ENCODE measurements at places on chromosomes 16 and 17.

DNA sequence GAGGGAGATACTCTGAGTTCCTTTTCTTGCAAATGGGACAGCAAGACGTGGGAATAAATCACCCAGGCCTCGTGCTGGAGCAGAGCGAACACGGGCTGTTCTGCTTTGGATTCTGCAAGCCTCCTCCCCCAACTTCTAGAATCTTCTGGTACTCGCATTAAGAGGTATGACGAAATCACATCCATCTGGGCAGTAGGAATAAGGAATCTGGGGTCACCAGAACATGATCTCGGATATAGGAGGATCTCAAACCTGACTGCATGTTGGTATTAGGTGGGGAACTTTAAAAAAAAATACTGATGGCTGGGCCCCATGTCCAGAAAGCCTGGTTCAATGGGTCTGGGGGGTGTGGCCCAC, 49.8 kb upstream of the USP7 start:
- no peak for DNase-seq

GRCh38 chr16:30368122-30368791, 2.0 kb downstream of the TBC1D10B start:
- DNase-seq: no peak

GRCh38 chr16:8032406-8032805, 557.9 kb downstream of the TMEM114 start:
- DNase-seq: no peak

DNA sequence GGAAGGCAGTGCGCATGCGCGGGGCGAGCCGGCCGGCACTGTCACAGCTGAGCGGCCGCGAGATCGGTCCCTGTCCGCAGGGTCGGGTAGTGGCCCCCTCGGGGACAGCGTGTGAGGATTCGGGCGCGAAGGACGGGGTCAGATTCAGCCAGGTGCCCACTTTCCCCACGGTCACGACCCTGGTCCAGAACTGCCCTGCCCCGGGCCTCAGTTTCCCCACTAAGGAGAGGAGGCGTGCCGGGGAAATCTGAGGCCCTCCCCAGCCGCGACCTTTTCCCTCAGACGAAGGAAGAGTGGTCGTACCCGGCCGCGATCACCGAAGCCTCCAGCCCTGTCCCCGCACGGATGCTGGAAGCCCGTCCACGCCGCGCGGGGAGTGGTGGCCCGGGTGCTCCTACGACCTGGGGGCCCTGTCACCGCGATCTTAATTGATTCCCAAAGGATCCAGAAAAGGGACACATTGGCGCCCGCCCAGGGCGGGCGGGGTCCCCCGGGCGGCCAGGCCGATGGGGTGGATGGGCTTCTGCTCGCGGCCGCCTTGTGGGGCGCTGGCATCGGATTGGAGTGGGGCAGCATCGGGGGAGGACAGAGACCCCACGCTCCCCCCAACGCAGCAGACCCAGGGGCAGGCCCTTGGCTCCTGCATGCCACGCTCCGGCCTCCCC, 57.7 kb downstream of the SRL start:
- DNase-seq: no peak

- no peak for DNase-seq
Measured at GRCh38 chr17:47252209-47252608, 1.4 kb upstream of the ITGB3 start.

DNA sequence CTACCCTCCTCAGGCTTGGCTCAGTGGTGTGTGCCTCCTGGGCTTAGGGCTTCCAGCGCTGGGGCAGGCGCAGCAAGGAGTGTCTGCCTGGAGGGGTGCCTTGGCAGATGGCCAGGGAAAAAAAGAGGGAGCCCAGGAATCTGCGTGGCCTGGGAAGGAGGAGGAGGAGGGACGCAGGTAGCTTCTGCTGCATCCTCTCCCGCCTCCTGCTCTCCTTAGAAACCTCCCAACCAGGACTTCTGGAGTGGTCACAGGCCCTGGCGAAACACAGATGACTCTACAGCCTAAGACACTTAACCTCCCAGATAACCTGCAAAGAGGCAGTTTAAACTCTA, 7.3 kb upstream of the BCAR1 start:
- DNase-seq: no peak

GRCh38 chr17:56011406-56012131, 141.7 kb upstream of the ANKFN1 start:
- DNase-seq: no peak

DNA sequence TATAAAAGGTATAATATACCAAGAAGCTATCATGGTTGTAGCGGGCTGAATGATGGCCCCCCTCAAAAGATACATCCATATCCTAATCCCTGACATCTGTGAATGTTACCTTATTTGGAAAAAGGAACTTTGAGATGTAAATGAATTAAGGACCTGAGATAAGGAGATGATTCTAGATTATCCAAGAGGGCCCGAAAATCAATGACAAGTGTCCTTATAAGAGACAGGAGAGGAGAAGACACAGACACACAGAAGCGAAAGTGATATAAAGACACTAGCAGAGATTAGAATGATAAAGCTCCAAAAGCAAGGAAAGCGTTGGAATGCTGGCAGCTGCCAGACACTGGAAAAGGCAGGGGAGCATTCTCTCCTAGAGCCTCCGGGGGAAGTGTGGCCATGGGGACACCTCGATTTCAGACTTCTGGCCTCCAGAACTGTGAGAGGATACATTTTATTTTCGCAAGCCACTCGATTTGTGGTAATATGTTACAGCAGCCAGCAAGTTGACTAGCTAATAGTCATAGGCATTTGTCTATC, 12.5 kb upstream of the GP1BA start:
- no peak for DNase-seq

DNA sequence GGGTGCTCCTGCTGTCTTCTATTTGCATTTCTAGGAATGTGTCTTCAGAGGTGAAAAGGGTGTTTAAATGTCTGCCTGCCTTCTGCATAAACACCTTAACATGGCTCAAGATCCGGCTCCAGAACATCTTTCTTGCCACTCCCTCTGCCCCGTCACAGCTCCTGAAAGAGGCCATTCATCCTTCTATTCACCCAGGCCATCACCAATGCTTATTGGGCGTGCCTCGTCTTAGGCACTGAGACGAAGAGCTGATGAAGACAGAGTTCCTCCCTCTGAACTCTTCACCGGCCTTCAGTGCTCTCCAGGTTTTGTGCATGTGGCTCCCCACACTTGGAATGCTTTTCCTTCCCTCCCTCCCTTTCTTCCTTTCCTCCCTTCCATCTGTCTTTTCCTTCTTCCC, 386.7 kb downstream of the UTP18 start:
- no peak for DNase-seq

DNA sequence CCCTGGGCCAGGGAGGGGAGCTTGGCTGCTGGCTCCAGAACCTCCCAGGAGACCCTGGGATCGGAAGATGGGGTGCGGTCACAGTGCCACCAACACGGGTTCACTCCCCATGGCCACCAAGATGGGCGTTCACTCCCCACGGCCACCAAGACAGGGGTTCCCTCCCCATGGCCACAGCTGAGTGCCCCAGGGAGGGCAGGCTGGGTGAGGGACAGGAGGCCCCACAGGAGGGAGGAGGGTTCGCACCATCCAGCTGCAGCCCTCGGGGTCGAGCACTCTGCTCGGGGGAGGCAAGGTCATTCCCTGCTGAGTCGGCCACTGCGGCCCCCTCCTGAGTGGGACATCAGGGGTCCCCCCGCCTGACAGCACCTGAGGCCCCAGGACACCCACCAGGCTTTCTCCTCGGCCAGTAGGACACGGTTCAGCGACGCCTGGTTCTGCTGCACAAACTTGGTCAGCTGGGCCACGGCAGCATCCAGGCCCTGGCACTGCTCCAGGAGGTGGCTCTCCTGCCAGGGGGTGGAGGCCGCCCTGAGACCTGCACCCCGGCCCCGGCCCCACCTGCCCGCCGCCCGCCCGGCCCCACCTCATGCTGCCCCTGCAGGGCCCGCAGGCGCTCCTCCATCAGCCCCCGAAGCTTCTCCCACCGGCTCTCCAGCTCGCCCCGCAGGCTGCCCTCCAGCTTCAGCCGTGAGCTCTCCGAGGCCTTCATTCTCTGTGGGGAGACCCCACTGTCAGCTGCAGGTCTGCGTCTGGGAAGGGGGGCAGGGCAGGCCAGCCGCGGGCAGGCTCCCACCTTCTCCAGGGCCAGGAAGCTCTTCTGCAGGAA, 5.9 kb downstream of the CCDC154 start:
- no peak for DNase-seq

GRCh38 chr16:85391175-85391707, 221.9 kb upstream of the GSE1 start:
- no peak for DNase-seq

- DNase-seq: no peak
Measured at GRCh38 chr17:15944759-15945526, at the start of gene ADORA2B. ADORA2B (plus strand) TSS chr17:15945130; CDS start chr17:15945249, 119 bp downstream.

DNA sequence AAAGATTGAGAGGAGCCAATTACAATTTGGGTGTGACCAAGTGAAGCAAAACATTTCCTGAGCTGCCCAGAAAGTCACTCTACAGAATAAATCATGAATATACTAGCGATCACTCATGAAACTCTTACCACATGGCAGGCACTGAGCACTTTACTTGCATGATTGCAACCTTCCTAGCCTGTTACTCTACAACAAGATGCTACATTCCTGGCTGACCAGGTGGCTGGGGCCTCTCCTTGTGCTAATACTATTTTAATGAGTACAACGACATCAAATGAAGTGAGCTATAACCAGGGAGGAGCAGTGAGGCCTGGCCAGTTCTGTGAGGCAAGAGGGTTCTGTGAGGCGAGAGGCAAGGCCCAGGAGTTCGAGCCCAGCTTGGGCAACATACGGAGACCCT, 75.2 kb downstream of the CPPED1 start:
- DNase-seq: no peak

DNA sequence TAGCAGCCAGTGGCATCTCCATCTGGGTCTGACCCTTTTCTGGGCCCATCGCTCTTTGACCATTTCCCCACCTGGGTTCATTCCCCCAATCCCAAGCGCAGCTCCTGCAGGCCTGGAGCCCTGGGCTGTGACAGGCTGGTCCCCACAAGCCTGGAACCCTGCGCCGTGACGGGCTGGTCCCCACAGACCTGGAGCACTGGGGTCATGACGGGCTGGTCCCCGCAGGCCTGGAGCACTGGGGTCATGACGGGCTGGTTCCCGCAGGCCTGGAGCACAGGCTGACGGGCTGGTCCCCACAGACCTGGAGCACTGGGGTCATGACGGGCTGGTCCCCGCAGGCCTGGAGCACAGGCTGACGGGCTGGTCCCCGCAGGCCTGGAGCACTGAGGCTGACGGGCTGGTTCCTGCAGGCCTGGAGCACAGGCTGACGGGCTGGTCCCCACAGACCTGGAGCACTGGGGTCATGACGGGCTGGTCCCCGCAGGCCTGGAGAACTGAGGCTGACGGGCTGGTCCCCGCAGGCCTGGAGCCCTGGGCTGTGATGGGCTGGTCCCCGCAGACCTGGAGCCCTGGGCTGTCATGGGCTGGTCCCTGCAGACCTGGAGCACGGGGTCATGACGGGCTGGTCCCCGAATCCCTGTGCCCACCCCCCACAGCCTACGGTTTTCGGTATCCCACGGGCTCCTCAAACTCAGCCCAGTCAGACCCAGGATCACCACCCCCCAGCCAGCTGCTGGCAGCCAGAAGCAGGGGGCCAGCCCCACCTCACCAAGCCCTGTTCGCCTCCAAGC, 16.6 kb downstream of the TMC6 start:
- no peak for DNase-seq

DNA sequence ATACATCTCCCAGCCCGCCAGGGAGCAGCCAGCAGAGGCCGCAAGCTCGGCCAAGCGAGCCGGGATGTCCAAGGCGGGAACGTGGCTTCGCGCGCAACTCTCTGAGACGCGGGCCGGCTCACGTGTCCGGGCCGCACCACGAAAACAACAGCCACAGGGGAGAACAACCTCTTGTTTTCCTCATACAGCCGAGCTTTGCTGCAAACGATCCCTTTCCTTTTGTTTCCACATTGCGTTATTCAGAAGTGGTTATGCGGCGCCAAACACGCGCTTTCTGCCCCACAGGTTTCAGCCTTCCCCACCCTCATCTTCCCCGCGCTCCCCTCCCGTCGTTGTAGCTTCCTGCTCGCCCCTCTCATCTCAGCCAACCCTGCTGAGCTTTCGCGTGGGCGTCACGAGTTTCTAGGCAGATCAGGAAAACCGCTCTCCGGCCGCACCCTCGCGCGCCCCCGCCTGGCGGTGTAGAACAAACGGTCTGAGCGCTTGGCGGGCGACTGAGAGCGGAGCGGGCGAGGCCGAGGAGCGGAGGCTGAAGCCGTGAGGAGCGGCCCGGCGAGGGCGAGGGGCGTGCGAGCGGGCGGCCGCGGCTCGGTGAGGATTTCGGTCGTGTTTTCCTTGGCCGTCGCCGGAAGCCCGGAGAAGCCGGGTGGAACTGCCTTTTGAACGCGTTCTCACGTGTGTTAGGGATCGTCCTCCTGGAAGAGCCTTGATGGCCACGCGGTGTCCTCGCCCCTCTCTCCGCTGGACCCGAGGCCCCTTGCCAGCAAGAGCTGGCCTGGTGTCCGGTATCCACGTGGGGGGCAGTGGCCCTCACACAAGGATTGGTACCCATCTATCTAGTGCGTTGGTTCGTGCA, 6.6 kb upstream of the SMARCD2 start:
- DNase-seq: peak; percentile 40

DNA sequence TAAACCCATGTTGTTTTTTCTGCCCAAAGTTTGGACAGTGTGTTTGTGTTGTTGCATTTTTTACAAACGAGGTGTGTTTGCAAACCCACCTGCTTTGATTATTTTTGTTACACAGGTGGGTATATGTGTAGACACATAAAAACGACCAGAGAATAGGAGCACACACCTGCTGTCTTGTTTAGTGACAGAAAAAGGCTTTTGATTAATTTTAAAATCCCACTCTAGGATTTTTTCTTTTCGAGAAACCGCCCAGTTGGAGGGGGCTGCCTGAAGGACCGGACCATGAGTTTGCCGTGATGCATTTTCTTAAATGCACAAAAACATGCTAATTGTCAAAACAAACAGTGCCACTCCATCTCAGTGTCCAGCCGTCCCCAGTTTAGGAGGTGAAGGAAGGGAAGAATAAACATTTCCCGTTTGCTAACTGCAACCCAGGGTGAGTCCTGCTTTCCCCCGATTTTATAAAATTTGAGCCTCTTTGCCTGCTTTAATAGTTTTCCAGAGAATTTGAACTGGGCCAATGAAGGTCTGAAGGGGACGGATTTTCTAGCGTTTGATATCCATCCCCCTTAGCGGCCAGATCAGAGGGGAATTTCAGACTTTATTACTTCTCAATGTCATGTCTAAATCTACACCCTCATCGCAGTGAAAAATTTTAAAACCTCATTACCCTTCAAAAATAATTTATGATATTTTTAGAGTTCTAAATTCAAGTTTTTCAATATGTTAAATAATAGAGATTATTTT, 3.2 kb downstream of the FOXC2 start:
- DNase-seq: no peak

GRCh38 chr16:27232901-27233625, 29.7 kb downstream of the KDM8 start:
- no peak for DNase-seq

- DNase-seq: no peak
Measured at GRCh38 chr17:80526116-80526910, 18.3 kb upstream of the RPTOR start.

DNA sequence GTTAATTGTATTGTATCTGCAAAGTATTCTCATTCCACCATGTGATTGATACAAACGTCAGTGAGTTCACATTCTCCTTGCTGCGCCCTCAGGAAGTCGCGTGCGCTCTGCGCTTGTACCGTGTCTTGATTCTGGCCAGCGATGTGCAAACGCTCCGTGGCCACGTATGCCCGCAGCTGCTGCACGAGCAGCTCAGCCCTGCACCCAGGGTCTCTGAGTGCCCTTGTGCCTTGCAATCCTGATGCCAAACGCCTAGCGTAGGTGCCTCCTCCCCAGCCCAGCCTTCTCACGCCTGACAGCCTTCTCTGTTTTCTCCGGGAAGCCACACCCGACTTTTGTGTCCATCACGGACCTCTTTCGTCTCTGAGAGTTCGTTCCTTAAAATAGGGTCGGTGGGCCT, 9.4 kb downstream of the ZNF469 start:
- no peak for DNase-seq

- no peak for DNase-seq
Measured at GRCh38 chr17:19013806-19014627, 9.5 kb upstream of the FAM83G start.
